Chondrocyte (in vitro differentiated cells): ENCODE measurements at places on chromosomes 5 and 9.

GRCh38 chr9:84002344-84002743, 21.7 kb downstream of the RMI1 start:
- no peak for DNase-seq

- no peak for DNase-seq
These were observed 18.7 kb downstream of the INIP start for GRCh38 chr9:112699230-112699629.

GRCh38 chr9:118594428-118594827, 774.8 kb downstream of the BRINP1 start:
- no peak for DNase-seq

DNA sequence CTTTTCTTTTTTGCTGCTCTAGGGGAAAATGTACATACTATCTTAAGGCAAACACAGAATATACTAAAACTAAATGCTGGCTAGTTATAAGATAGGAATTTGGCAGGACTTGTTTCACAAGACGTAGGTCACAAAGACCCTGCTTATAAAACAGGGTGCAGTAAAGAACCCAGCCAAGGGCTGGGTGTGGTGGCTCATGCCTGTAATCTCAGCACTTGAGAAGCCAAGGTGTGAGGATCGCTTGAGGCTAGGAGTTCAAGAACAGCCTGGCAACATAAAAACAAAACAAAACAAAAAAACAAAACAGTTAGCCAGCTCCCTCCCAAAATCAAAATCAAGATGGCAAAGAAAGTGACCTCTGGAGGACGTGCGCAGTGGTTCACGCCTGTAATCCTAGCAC, 49.5 kb upstream of the DENND4C start:
- DNase-seq = no peak

GRCh38 chr5:135887881-135888614, 7.6 kb downstream of the IL9 start:
- DNase-seq = no peak

GRCh38 chr5:145942201-145942600, 5.8 kb downstream of the SH3RF2 start:
- DNase-seq = no peak
